ENCODE measurements at places on chromosomes 13 and 19. TPM values are rescaled to one million over a fixed set of nuclear protein-coding genes. Genes with fewer than 3 reads are reported as not detected.

DNA sequence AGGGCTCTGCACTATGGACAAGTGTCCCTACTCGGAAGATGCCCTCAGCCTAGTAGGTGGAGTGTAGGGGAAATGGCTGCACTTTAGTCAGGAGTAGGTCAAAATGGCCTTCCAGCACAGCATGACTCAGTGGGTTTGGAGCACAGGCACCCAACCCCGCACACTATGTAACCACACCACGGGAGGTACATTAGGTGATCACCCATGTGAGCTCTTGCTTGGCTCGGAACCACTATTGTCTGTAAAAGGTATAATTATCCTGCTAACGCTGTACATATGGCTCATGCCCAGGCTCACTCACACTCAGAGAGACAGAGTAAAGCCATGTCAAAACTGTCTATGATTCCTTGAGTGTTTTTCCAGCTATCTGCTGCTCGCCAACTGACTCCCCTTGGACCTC, 156.9 kb upstream of the DACH1 start:
- DNase-seq = no peak

- DNase-seq = no peak
These were observed 15.3 kb downstream of the DYRK1B start for GRCh38 chr19:39818626-39819097.

GRCh38 chr13:77653301-77653700, 44.2 kb upstream of the SLAIN1 start:
- DNase-seq = no peak

DNA sequence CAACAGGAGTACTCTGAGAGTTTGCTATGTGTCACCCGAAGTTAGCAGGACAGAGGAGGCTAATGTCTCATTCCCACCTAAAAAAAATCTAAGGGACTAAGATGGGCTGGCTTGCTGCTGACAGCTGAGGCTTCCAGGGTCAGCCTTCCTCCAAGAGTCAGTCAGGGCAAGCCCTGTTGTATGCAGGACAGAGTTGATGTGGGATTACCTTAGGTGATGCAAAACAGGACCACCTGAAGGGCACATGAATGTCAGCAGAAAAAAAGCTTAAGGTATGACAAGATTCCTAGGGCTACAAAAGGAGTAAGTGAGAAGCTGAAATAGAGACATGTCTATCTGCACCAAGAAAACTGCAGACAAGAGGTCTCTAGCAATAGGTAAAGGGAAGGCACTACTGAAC, 151.5 kb downstream of the NHLRC3 start:
- DNase-seq = no peak

DNA sequence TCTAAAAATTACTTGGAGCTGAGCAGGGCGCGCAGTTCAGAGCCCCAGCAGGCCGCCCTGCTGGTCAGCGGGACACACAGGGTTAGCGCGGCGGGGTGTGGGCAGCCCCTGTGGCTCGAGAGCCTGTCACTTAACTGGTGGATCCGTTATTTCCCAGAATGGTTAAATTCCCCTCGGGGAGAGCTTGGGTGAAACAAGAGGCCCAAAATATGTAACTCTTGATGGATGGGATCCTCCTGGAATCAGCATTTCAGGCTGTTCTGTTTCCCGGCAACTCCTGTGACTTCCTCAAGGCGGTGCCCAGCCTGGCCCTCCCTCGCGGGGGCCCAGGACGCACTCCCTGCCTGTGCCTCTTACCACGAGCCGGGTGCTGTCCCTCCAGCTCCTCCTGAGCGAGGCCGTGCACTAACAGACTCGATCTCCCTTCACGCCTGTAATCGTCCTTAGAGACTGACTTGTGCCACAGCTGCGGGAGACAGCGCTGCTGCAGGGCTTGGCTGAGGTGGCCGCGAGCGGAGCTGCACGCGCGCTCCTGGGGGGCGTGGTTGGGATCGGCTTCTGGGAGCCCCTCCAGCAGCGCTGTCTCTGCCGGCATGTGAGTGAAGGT, 9.7 kb downstream of the PTBP1 start:
- no peak for DNase-seq

- no peak for DNase-seq
These were observed 16.2 kb downstream of the RB1 start for GRCh38 chr13:48319531-48320398.

DNA sequence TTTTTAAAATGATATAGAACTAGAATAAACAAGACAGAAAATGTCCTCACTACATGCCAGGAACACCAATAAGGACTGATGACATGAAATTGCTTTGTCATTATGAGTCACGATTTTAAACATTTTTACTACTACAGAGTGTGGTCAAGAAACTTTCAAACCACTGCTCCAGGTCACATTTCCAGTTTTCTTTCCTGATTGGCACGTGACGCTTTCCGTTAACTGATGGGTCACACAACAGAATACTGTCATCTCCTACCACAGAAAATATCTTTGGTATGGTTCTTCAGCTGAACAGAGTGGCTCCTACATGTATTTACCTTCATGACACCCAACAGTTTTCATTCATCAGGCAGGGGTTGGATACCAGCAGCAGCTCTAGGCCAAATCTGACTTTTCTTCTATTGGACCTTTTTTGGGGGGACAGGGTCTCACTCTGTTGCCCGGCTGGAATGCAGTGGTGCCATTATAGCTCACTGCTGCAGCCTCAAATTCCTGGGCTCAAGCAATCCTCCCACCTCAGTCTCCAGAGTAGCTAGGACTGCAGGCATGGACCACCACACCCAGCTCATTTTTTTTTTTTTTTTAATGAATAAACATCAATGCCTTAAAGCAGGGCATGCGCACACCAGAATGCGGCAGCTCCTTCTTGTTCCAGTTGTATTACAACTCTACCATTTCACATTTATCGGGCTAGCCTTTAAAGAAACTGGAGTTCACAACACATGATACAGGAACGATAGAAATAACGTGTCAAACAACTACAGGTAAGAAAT, 147.4 kb downstream of the RNF17 start:
- DNase-seq = no peak

- no peak for DNase-seq
These were observed 2.7 kb downstream of the CYP4F3 start for GRCh38 chr19:15643387-15643786.

The CABP5 gene
- total RNA-seq = not detected

The IFNL1 gene
- total RNA-seq = not detected

GRCh38 chr19:48443256-48443655, 2.5 kb upstream of the GRWD1 start:
- no peak for DNase-seq

GRCh38 chr19:55599842-55600661, at the start of gene ZNF524:
ZNF524 (plus strand) TSS chr19:55600288; CDS start chr19:55602113, 1,825 bp downstream.
- DNase-seq = peak; percentile 89

The LILRB1 gene
- total RNA-seq = 0.22 TPM

The MEF2B gene
- total RNA-seq = 1.7 TPM

The ZNF227 gene
- 26.4 TPM for total RNA-seq

GRCh38 chr13:44266772-44267171, 106.9 kb upstream of the SERP2 start:
- DNase-seq = no peak

The TYROBP gene
- not detected for total RNA-seq

DNA sequence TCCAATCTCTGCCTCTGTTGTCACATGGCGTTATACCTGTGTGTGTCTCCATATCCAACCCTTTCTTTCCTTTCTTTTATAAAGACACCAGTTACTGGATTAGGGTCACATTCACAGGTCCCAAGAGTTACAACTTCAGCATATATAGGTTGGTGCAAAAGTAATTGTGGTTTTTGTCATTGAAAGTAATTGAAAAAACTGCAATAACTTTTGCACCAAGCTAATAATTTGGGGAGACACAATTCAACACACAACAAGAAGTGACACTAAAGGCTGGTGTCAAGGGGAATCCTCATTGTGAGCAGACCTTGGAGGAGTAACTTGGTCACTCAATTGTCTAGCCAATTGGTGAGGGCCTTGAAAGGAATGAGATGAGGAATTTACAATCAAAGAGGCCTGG, 1366.1 kb downstream of the PCDH9 start:
- no peak for DNase-seq

The MCEMP1 gene
- not detected for total RNA-seq

DNA sequence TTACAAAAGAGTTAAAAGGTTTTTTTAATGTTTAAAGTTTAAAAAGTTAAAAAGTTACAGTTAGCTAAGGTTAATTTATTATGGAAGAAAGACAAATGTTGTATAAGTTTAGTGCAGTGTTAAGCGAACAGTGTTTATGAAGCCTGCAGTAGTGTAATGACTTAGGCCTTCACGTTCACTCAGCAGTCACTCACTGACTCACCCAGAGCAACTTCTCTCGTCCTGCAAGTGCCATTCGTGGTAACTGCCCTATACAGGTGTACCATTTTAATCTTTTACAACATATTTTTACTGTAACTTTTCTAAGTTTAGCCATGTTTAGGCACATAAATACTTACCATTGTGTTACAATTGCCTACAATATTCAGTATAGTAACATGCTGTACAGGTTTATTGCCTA, 398.2 kb upstream of the NBEA start:
- no peak for DNase-seq

GRCh38 chr19:5292453-5292821, 48.2 kb downstream of the PTPRS start:
- no peak for DNase-seq

The ZIM2 gene
- not detected for total RNA-seq

DNA sequence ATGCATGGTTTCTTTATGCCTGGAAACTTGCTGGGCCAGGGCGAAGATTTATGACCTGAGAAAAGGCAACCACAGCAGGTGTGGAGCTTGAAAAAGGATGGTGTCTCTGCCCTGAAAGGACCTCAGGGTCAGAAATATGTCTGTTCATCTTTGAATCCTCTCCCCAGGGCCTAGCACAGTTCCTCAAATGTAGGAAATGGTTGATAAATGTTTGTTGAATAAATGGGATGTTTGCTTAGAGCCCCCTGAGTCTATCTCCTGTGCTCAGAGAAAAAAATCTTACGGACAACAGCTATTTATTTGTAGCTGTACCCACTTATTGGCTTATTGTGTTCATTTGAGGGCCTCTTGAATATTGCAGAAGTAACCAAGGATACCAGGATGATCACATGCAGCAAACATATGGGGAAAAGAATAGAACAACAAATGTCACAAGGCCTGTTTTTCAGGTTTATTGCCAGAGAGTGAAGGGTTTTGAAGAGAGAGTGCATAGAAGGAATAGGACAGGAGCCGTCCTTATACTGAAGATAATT, 114.5 kb downstream of the KLF5 start:
- DNase-seq = no peak

The ERICH4 gene
- total RNA-seq = not detected

GRCh38 chr13:113205428-113205931, 3.0 kb downstream of the PCID2 start:
- no peak for DNase-seq

Data from glutamatergic neuron (in vitro differentiated cells).